ENCODE measurements at places on chromosomes 1 and 21.

GRCh38 chr1:8423269-8423691, 105.4 kb downstream of the SLC45A1 start:
- DNase-seq = peak; percentile 42

GRCh38 chr1:92980732-92981647, 19.7 kb upstream of the DIPK1A start:
- no peak for DNase-seq

GRCh38 chr1:40386359-40386723, 12.8 kb downstream of the SMAP2 start:
- DNase-seq = no peak

DNA sequence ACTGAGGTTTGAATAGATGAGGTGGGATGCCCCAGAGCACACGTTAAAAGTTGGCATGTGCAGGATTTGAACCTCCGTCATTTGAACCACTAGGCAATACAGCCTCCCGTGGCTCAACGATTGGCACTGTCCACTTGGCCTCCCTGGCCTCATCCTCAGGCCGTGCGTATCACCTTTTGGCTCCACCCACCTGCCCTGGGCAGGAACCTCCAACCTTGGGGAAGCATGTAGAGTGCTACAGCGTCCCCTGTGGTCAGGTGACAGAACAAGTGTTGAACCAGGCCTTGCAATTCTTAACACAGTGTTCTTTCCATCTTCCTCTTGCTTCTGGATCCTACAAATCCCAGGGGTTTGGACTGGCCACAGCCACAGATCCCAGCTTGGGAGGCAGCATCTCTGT, 112.6 kb downstream of the PAX7 start:
- DNase-seq = no peak

GRCh38 chr21:18228060-18228739, 16.4 kb upstream of the CHODL start:
- no peak for DNase-seq

GRCh38 chr1:203059485-203059884, 26.3 kb downstream of the MYOG start:
- DNase-seq = no peak

- no peak for DNase-seq
Measured at GRCh38 chr1:1377540-1378205, 2.7 kb upstream of the AURKAIP1 start.

- DNase-seq = no peak
Measured at GRCh38 chr1:207282058-207282457, 39.4 kb upstream of the CD55 start.

GRCh38 chr1:99115231-99115630, 110.6 kb upstream of the PLPPR5 start:
- no peak for DNase-seq

DNA sequence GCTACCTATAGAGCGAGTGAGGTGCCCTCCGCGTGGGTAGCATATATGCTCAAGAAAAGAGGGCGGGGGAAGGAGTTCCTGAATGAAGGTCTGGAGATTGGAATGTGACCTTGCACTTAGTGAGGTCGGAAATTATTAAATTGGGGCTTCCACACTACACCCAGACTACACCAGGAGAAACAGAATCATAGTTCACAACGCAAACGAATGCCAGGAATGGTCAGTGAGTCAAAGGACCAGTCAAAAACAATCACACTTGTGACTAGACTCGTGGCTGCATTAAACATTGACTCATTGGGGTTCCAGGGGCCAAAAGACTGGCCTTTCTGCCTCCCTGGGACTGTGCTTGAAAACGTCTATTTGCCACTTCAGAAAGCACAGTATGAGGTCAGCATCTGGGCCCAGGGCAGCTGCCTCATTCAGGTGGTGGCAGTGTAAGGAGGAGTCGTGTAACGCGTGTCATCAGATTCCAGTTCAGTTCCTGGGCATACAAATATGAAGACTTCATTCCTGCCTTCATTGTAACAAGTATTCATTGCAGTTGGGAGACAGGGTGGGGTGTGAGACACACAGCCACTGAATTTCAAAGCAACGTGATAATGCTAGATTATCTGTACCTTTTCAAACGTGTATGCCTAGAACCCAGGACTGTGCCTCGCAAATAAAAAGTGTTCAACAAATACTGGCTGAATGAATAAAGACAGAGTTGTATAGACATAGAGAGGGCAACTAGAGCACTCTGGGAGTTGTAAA, at the start of gene YOD1:
TSS of gene YOD1 (minus strand) at position 18 of the 753 bp plus-strand sequence. CDS start 178 bp downstream, outside the sequence.
- peak; percentile 26 for DNase-seq

DNA sequence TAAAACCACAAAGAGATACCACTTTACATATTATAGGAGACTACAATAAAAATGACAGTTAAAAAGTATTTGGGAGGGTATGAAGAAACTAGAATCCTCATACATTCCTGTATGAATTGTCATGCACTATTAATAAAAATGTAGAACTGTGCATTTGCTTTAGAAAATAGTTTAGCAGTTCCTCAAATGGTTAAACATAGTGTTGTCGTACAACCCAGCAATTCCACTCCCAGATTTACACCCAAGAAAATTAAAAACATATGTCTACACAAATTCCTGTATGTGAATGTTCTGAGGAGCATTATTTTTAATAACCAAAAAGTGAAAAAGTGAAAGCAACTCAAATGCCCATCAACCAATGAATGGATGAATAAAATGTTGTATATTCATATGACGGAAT, 23.1 kb upstream of the PDE4B start:
- no peak for DNase-seq

DNA sequence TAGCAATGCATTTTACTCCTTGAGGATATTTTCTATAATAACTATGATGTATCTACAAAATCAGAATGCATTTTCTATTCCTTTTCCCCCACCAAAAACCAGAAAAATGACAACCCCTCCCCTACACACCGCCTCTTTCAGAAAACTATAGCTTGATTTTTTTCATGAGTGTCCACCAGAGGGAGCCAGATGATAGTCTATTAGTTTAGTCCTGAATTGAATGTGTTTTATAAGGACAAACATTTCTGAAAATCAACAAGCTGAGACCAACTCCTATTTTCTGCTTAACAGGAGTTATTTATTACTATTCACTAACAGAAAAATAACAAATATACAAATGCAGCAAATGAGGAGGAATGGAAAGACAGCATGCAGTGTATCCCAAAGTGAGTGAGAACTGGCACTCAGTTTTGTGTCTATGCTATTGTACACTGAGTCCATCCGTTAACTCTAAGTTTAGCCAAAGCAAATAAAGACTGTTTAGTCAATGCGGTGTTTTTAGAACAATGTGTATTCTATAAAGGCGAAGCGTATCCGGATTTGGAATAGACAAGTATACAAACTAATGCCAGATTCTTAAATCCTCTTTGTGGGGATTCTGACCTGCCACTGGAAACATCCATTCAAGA, 182.6 kb downstream of the VAV3 start:
- DNase-seq = no peak

DNA sequence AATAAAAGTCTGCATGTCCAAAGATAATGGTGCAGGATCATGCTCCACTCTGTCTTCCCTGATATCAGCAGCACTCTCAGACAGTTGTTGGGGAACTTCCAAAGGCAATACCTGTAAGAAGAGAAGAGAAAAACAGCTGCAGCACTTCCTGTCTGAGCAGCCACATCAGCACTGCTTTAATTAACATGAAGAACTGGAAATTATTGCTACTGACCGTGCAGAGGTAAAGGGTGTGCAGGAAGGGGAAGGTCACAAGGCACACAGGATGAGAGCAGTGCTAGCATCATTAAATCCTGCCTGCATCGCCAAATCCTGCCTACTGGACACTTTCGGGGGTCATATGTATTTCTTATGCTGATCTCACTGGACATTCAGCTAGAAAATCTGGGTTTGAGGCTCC, 379.0 kb downstream of the LMX1A start:
- no peak for DNase-seq

GRCh38 chr1:46575300-46575699, 23.9 kb upstream of the KNCN start:
- DNase-seq = no peak

- DNase-seq = no peak
Measured at GRCh38 chr1:222772996-222773379, 36.0 kb downstream of the FAM177B start.

GRCh38 chr1:163771637-163772036, 449.9 kb downstream of the NUF2 start:
- DNase-seq = no peak

- no peak for DNase-seq
Measured at GRCh38 chr1:32883338-32884031, 2.8 kb upstream of the HPCA start.

GRCh38 chr1:228308628-228309325, 97.9 kb downstream of the TRIM11 start:
- no peak for DNase-seq
